Gastrocnemius medialis (tissue), 4 donors: ENCODE measurements at places on chromosomes 2 and 18.

DNA sequence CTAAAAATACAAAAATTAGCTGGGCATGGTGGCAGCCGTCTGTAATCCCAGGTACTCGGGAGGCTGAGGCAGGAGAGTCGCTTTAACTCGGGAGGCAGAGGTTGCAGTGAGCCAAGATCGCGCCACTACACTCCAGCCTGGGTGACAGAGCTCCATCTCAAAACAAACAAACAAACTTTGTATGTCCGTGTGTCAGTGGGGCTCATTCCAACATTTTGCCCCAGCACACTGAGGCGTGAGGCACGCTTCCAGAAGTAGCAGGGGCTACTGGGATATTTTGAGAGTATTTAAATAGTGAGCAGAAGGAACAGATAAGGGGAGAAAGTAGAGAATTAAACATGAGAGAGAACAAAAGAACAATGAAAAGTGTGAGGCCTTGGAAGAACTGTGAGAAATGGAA is 83.3 kb upstream of the TANK start:
- no peak overlapping the region for H3K4me3 ChIP-seq
- no peaks in the 10 kb centered on the region for H3K36me3 ChIP-seq
- no peaks in the 10 kb centered on the region for H3K4me1 ChIP-seq
- no peaks in the 10 kb centered on the region for H3K27me3 ChIP-seq

DNA sequence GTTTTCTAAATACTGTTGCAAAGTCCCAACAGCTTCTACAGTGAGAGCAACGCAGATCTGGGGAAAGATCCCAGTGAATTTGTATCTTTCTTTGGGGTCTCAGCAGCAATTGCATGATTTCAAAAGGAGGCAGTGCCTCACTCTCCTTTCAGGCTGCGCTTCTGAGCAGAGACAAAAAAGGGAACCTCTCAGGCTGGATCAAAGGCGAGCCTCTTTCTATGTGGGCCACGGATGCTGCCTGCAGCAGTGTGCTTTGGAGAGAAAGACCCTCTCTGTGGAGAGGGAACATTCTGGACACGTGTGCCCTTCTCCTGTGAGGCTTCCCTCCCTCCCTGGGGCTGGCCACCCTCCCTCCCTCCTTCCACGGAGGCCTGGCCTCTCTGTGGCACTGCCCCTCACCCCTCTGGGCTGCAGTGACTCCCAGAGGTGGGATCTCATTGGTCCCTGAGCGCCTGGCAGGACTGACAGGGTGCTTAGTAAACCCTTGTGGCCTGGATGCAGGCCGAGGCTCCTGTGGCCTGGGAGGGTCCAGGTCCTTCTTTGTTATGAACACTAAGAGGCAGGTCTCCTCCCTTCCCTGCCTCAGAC is 21.6 kb upstream of the PDIA6 start:
- H3K4me3 ChIP-seq = no peak overlapping the region
- H3K27ac ChIP-seq = no peak overlapping the region
- H3K36me3 ChIP-seq = no peaks in the 10 kb centered on the region

DNA sequence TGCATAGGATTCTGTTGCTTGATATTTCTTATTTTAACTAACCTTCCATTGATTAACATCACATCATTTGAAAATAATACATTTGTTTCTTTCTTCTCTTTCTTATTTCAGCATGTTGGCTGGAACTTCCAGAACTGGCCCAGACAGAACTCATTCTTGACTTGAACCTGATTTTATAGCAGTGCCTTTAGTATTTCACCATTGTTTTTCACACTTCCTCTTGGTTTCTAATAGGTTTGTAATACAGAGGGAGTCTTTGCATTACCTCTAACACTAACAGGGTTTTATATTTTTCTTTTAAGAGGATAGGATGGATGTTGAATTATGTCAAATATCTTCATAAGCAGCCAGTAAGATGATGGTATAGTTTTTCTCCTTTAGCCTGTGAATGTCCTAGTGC is 39.2 kb downstream of the SEMA4F start:
- H3K27me3 ChIP-seq = no peaks in the 10 kb centered on the region
- no peaks in the 10 kb centered on the region for H3K36me3 ChIP-seq
- H3K4me1 ChIP-seq = peaks cover 40% of the 10 kb centered on the region

DNA sequence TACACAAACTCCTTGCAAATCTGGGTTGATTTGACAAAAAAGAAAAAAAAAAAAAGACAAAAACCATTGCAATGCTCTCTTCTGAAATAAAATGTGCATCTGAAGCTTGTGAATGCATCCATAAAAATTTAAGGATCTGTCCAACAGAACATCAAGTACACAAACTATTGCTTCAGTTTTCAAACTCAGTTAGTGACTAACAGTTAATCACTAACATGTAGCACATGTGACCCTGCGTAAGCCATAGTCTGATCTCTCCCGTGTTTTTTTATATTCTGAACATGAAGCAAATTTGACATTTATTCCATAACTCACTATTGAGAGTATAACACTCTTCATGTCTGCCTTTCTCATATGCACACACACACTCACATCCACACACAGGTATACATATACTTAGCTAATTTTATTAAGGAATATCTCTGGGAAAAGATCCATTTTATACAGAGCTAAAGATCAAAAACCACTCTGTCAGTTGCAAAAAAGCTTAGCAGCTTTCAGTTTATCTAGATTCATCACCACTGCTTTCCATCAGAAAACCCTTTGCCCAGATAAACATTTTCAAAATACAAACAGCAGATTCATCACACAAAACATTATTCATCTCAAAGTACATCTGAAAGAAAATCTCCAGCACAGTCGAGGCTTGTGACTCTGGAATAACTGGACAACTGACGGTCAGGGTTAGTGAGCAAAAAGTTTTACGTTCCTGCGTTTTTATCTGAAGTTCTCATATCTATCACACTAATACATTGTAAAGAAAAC is 1000.4 kb upstream of the ACVR2A start:
- no peak overlapping the region for H3K27ac ChIP-seq
- H3K36me3 ChIP-seq = no peaks in the 10 kb centered on the region
- no peaks in the 10 kb centered on the region for H3K27me3 ChIP-seq

DNA sequence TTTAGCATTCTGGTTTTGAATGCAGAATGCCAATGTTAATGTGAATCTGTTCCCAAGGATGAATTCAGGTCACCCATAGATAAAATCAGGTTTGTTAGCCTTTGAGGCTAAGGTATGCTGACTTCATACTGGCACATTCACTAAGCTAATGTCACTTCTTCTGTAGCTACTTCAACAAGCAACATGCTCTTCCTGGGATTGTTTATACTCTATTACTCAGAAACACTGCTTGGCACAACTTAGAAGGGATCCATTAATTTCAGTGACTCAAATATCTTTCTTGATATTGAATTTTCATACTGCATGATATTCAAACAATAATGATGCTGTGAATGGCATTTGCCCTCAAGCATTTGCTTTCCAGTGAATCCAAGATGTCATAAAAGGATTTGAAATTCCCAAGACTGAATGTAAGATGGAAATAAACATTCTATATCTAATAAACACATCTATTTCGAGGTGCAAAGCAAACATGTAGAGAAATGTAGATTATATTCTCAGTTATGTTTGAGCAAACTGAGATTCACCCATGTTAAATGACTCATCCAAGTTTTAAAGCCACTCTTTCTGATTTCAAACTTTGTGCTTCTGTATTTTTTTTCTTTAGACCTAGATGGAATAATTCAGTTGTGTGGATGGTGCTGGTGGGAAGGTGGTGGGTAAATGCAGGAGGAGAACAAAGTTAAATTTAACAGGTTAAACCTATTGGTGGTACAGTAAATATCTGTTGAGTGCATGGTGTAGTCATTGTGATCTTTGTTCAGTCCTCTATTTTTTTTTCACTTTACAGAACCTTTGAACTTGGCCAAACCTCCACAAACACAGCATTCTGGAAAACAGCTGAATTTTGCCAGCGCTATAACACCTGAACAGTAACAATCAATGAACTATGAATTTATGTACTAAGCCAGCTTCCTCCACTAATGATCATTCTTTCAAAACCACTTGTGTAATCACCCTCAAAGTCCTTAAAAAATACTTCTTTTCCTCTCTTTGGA is 162.1 kb upstream of the XIRP2 start:
- H3K4me1 ChIP-seq = no peaks in the 10 kb centered on the region
- H3K27ac ChIP-seq = no peak overlapping the region

DNA sequence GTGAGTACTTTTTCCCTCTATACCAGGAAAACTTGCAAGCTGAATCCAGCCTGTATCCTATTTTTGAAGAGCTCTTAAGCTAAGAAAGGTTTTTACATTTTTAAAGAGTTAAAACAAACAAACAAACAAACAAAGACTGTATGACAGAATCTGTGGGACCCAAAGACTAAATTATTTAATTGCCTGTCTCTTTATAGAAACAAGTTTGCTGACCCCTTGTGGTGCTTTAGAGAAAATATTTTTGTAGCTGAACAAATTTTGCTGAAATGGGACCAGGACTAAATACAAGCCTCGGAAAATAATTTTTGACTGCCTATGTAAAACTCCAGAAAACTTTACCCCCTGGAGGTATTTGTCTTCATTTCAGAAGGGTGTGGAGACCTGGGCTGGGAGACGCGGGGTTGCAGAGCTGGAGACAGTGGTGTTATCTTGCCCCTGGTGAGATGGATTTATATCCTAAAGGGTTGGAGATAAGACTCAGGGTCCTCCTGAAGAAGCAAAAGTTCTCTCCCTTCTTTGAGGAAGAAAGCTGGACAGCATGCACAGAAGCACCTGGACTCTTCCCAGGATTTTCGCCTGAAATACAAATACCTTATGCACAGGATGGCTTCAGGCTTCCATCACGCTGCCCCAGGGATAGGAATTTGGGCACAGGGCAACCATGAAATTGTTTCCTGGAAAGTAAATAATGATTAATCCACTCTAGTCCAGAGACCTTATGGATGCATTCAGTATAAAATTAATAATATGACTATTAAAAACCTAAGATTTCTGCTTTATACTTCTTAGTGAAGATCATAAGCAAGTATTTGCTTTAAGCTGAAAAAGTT is 54.3 kb downstream of the TMX3 start:
- H3K27me3 ChIP-seq = no peaks in the 10 kb centered on the region
- H3K36me3 ChIP-seq = no peaks in the 10 kb centered on the region
- no peak for DNase-seq
- H3K4me1 ChIP-seq = no peaks in the 10 kb centered on the region

DNA sequence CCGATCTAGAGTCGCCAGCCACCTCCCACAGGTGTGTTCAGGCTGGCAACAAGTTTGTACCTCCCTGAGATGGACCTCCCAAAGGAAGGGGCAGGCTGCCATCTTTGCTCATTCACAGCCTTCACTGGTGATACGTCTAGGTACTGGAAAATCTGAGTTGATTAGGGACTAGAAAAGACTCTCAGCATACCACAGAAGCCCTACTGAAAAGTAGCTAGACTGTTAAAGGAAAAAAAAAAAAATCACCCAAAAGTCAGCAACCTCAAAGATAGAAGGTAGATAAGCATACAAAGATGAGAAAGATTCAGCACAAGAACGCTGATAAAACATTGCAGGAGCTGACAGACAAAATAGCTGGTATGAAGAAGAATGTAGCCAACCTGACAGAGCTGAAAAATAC is 128.6 kb upstream of the WDR75 start:
- H3K4me1 ChIP-seq = no peaks in the 10 kb centered on the region
- DNase-seq = no peak
- H3K27me3 ChIP-seq = no peaks in the 10 kb centered on the region

- H3K36me3 ChIP-seq = no peaks in the 10 kb centered on the region
- no peaks in the 10 kb centered on the region for H3K27me3 ChIP-seq
- H3K27ac ChIP-seq = no peak overlapping the region
- no peak for DNase-seq
Measured at GRCh38 chr2:30923623-30924022, 116.4 kb upstream of the CAPN13 start.

DNA sequence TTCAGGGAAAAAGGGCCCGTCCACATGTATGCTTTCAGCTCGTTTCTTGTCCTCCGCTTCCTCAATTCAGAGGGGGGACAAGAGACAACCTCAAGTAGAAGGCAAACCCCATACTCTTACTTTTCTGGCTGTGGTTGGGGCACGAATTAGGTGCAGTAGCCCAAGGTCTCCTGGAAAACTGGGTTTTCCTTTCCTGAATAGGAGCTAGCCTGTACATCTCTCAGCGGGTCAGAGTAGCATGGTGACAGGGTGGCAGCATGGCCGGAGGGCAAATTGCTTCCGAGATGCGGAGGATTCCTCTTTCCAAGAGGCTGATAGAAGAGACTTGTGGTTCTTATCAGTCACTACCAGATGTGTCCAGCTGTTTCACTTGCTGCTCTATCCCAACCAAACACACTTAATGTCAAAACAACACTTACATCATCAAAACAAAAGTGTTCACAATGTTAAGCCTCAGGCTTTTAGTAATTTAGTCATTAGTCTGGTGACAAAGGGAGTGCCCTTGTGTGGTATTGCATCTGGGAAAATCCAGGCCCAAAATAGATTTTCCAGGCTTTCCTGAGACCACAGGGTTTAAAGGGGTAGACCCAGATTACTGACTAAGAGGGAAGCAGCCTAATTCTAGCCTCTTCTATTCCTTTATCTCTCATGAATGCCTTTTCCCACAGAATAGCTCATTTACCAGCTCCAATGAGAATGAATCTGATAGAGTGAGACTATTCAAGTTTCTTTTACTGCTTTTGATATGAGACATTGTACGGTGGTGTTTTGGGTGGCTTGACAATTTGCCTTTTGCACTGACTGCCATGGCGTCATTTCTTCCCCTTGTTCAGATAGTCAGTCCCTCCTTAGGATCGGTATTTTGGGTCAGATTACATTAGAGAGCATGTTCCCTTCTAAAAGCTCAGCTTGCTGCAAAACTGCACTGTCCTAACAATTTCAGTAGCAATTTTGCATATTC is 162.0 kb downstream of the LTBP1 start:
- no peak overlapping the region for H3K27ac ChIP-seq
- H3K27me3 ChIP-seq = no peaks in the 10 kb centered on the region
- H3K36me3 ChIP-seq = no peaks in the 10 kb centered on the region

DNA sequence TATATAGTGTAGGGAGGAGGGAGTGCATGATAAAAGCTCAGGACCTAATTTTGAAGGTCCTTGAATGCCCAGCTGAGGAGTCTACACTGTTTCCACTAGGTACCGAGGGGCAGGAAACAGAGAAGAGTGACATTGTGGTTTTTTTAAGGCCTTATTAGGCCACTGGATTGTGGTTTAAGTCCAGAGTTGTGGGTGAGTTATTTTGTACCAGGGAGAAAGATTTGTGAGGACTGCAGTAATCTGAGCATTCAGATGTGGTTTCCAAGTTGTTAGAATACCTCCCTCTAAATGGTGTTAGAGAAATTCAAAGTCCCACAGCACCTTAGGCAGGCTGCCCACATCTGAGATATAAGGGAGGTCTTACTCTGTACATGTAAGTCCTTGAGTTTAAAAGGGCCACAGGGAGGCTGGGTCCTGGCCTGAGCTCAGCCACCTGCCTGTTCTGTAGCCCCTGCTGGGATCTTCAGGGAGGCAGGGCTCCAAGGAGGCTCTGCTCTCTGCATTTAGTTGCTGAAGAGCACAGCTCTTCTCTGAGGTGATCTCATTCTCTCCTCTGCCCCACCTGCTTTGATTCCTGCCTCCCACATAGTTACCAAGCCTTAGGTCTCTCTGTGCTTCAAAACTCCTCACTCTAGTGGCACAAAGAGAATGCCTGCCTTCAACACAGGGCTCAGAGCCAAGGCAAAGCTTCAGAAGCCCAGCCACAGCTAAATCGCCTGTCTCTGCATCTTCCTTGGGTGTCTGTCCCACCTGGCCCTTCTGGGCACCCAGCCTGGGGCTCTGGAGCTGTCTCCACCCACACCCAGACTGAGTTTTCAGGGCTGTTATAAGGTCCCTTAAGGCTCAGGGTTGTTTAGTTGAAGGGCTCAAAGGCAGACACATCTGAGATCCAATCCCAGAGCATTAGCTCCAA is 88.1 kb downstream of the VSNL1 start:
- H3K27ac ChIP-seq = no peak overlapping the region
- no peak for DNase-seq
- H3K27me3 ChIP-seq = no peaks in the 10 kb centered on the region
- H3K4me3 ChIP-seq = no peak overlapping the region
- no peaks in the 10 kb centered on the region for H3K4me1 ChIP-seq
- H3K36me3 ChIP-seq = no peaks in the 10 kb centered on the region
